ENCODE measurements at places on chromosomes 16 and 17.

GRCh38 chr16:16985707-16986106 is 485.1 kb downstream of the XYLT1 start:
- DNase-seq = no peak

DNA sequence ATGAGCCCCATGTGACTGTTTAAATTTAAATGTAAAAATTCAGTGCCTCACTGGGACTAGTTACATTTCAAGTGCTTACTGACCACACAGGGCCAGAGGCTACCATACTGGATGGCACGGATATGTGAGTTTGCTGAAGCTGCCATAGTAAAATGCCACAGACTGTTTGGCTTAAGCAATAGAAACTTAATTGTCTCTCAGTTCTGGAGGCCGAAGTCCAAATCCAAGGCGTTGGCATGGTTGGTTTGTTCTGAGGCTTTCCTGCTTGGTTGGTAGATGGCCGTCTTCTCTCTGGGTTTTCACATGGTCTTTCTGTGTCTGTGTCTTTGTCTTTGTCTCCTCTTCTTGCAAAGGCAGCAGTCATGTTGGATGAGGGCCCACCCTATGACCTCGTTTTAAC is 878.9 kb upstream of the RBFOX1 start:
- DNase-seq = no peak

DNA sequence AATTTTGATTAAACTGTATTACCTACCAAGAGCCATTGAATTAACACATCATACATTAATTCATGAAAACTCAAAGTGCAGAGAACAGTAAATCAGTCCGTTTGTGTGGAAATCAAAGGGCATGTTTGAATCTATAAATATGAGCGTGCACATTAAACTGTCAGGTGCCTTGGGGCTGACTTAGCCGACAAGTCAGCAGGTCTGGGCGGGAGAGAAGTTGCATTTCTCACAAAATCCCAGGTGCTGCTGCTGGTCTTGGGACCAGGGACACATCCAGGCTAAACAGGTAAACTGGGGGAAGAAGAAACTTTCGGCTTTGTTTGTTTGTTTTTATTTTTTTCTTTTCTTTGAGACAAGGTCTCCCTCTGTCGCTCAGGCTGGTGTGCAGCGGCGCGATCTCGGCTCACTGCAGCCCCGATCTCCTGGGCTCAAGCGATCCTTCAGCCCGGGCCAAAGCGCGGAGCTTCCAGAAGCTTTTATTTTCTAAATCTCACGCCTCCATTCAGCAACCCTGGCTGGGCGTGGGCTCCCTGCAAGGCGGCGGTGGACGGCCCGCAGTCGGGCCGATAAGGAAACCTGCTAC is 213.9 kb downstream of the MRTFB start:
- DNase-seq = peak; percentile 77

DNA sequence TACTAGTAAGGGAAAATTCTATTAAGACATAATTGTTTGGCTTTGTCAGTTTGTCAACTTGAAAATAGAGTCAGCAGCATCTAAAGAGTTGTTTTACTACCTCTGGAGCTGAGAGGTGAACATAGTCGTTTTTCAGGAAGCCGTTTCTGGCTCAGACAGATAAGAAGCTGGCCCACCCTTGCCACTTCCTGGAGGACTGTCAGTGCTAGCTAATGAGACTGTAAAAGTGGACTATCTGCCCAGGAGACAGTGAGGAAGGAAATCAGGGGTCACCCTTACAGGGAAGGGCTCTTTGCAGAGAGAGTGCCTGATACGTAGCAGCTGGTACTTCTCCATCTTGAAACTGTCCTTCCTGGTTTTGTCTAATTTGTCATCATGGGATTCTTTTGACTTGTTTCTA is 328.7 kb downstream of the WWOX start:
- no peak for DNase-seq

DNA sequence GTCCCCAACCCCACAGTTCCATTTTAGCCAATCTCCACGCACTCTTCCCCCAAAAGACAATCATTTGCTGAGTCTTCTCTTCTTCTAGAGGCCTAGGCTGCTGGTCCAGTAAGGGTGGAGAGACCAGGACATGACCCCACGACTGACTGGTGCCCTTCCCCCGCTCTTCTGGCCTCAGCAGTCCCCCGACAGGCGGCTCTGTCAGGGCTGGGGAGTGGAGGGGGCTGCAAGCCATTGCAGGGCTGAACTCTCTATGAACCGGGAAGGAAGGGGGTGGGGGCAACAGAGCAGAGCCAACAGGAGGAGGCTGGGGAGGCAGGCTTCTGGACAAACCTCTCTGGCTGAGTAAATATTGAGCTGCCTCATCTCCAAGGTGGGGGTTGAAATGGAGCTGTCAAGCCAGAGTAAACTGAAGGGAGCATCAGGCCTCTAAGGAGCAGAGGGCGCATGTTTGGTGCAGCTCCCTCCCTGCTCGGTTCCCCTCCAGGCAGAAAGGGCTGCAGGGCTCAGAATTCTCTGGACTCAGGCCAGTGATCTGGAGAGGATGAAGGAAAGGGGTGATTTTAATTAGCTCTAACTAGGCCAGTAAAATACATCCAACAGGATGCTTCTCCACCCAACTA is 8.7 kb downstream of the HOXB1 start:
- DNase-seq = no peak

GRCh38 chr17:31653691-31654090 is 205.4 kb downstream of the COPRS start:
- no peak for DNase-seq

GRCh38 chr16:791131-791530 is 2.7 kb downstream of the CHTF18 start:
- no peak for DNase-seq

GRCh38 chr16:819336-820043 is 19.0 kb upstream of the GNG13 start:
- DNase-seq = no peak

DNA sequence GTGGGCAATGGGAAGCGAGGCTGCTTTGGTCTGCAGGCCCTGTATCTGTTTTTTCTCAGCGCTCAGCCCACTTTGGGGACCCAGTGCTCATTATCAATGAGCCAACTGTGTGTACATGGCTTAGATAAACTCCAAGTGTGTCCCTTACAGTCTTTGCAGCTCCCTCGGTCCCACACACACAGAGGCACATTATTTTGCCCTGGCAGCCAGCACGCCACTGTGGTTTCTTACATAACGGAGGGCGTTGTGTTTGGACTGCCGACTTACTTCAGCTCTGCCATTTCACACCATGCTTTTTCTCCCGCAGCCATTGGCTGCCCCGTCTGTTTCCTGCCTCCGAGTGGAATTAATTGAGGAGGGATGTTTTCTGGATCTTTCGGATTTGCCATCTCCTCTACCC is 56.5 kb upstream of the CLEC18A start:
- no peak for DNase-seq

DNA sequence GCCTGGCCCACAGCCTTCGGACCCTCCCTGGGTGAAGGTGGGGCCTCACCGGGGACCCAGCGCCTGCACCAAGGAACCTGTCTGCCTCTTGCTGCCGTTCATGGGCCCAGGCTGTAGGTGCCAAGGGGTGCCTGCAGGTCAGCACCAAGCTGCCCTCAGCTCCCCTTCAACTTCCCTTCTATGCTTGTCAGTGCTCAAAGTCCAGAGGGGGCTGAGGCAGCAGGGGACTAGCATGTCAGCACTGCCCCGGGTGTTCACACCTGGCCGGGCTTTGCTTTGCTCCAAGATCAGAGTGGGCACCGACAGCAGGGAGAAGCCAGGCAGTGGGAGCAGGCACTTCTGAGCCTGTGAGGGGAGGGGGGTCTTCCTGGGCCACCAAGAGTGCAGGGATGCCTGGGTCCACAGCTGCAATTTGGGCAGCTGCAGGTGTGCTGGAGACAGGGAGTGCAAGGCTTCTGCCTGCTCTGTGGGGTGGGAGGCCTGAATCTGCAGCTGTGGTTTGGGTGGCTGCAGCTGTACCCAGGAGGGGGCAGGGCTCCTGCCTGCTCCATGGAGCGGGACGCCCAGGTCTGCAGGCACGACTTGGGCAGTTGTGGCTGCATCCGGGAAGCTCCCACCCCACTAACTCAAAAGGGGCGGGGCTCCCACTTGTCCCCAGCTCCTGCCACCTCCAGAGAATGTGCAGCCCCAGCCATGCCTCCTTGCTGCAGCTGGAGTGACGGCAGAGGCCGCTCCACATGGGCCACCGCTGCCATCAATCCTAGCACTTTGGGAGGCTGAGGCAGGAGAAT is 27.6 kb upstream of the PRM1 start:
- no peak for DNase-seq

DNA sequence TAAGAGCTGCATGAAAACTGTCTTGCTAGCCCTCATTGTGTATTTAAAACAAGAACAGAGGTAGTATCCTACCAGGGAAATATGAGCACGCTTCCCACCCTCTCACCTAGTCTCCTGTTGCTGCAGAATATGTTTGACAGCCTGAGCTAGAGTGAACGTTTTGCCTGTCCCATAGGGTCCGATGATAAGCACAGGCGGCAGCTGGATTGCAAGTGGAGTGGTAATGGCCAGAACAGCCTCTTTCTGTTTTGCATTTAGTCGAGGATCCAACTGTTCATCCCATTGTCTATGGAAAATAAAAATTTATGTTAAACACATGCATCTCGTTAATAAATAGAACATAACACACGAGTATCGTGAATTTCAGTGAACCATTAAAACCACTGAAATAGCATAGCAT is 84.2 kb downstream of the HELZ start:
- DNase-seq = no peak

- no peak for DNase-seq
Measured at GRCh38 chr16:49010396-49010795, 271.2 kb downstream of the CBLN1 start.

DNA sequence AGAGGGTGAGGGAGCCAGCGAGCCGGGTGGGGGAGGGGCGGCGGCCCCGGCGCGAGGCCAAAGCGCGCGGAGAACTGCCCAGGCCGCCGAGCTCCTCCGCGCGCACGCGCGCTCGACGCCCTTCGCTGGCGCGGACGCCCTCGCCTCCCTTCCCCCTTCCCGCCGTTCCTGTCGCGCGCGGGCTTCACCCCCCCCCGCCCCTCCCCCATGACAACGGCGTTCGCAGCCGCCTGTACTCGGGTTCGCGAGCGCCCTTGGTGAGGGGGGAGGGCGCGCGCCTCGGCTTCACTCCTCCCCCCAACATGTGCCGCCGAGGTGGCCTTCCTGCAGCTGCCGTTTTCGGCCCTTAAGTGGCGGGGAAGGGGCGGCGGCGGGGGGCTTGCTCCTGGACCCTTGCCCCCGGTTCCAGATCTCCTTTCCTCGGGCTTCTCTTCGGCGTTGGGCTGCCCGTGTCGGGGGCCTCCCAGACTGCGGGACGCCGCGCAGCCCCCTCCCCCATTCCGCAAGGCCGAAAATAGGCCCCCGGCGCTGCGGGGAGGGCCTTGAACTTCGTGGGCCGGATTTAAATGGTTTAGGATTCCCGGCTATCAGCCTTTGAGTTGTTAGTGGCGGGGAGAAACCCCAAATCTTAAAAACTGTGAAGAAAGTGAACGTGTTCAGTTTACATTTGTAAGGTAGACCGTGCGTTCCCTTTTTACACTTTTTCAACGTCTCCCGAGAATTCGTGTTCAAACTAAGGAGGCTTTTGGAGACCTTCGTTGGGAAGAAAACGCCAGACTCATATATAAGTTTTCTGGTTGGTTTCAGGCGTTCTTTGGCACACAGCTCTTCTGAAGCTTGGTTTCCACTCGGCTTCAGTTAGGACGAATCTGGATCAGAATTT is 653 bp downstream of the SRRM2 start:
- peak; percentile 50 for DNase-seq

DNA sequence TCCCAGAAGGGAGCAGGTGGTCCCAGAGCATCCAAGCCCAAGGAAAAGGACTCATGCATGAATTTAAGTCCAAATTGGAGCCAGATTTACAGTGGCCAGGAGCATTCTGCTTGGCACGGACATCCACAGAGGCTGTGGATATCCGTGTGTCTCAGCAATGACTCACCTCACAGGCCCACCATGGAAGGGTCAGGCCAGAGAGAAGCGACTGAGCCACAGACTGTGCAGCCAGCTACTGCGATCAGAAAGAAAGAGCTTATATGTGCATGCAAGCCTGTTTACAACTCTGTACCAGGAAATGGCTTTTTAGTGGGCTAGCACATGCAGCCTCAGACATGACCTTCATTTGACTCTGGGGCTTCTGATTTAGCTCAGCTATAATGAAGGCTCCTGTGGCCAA is 231.0 kb downstream of the C16orf95 start:
- DNase-seq = no peak

DNA sequence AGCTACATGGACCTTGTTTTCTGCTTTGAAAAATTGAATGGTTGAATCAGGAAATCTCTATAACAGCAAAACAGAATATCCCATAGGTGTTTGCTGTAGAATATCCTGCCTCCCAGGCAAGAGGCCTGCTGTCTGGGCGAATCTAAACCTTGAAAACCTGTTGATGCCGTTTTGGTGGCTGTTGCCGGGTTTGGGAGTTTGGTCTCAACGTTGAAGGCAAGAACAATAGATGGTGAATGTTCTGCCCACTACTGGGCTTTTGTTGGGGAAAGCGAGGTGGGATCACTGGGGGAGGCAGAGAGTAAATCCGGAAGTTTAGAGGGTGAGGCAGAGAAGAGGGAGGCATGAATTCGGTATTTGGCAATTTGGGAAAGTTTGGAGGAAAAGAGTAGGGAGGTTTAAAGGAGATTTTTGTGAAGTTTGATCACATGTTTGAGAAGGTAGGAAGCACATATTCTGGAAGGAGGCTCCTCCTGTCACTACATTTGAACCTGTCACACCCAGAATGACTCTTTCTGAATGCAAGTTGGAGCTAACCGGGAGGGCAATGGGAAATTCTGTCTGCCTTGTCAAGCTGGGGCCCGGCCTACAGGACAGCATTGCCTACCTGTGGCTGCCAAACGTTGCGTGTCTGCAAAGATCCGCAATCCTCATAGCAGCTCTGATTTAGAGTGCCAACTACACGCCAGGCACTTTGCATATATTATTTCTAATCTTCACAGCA is 46.5 kb downstream of the GPRC5B start:
- DNase-seq = no peak

GRCh38 chr17:58305626-58306025 is 23.0 kb downstream of the TSPOAP1 start:
- no peak for DNase-seq

DNA sequence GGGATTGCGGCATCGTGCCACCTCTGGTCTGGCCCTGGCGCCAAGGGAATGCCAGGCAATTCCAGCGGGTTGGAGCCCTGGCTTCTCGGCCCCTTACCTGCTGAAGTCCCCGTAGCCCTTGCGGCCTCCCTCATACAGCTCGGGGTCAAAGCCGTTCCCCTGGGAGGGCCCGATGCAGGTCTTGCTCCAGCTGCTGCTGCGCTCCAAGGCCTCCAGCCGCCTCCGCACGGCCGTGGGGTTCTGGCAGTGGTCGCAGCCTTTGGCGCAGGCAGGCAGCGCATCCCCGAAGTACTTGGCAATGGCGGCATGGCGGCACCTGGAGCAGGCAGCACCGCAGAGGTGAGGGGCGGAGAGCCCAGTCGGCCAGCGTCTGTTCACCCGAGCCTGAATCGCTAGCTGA is 1.9 kb upstream of the SMIM5 start:
- DNase-seq = no peak
